ENCODE measurements at places on chromosomes 6 and 20.

DNA sequence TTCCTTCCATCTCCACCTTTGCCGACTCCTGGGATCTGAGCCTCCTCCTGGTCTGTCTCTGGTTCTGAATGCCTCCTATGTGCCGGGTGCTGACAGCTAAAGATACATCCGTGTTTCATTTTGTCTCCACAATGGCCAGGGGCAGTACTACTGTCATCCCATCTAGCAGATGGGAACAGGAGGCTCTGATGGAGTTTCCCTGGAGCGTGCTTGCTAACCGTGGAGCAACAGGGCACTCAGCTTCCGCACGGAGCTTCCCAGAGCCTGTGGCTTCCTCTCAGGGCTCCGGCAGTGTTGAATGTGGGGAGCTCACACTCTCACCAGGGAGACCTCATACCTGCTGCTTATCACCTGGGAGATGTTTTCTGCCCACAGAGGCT is 11.9 kb upstream of the NPBWR2 start:
- DNase-seq: no peak

DNA sequence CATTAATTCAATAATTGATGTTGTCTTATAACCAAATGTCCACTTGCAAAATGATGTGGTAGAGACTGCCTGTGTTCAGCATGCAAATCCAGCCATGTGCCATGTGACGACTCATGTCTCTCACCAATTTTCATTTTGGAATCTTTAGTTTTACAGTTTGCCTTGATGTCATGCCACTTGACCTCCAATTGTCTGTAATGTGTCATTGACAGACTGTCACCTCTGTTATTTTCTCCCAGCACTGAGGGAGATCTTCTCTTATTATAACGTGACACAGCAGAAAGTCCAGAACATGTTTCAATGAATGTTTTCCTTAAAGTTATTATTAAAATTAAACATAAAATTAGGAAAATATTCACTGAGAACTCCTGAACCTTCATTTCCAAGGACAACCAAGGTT is 56.7 kb downstream of the LAMA4 start:
- no peak for DNase-seq

DNA sequence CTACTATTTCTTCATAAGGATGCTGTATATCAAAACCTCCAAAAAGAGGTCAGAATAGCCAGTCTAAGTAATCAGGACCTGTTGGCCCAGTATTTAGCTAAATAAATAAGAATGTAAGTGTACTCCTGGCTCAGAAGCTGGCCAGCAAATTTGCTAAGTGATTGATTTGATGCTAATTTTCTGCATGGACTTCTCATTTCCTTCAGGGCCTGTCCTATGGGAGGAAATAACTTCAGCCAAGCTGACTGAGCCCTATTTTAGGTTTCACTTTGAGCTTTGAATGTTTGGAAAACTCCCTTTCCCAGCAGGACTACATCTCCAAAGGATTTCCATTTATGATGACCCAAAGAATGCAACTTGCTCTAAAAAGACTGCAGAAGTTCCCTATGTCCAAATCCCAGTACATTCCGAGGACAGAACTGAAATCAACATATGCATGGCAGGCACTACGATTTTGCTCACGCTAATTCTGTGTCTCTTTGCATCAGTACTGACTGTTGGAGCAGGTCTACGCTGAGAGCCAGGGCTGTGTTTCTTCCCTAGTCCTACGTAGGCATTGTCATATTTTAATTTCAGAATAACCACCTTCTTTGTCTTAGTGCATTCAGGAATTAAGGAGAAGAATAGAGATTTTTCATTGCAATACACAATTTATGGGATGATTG is 441.4 kb upstream of the PLCB4 start:
- DNase-seq: no peak

DNA sequence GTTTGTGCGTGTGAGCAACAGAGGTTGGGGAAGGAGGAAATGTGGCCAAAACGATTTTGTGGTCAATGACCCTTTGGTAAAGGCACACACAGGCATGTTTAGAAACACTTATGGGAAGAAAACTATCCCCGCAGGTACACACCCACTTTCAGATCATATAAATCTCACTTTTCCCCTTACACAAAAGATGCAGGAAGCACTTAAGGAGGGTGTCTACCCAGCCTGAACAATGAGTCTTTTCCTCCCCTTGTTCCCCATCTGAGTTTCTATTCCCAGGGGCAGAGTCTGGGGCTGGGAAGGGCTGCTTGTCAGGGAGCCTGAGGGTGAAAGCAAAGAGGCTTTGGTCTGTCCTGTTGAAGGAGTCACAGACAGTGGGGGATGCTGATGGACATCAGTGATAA is 193.2 kb upstream of the SALL4 start:
- DNase-seq: peak; percentile 17

GRCh38 chr6:24306038-24306437 is 51.8 kb downstream of the DCDC2 start:
- no peak for DNase-seq

DNA sequence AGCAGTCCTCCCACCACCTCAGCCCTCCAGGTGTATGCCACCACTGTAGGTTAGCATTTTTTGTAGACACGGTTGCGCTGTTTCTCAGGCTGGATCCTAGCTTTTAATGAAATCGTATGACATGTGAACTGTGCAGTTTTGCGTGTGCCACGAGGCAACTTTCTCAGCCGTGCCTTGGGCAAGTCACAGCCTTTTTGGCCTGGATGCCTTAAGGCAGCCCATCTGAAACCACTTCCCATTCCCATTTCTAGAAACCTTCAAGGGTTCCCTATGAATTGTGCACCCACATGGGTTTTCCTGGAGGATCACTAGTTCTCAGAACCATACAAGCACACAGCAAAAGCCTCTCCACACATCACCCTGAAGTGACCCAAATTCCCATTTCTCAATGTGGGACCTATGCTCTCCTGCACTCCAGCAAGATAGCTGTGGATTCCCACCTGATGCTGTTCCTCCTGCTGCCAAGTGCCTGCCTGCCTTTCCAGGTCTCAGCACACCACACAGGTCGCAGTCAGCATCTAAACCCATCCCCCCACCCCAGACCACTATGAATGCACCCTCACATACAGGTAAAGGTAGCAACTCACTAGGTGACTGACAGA is 28.9 kb downstream of the SNX5 start:
- DNase-seq: no peak

- no peak for DNase-seq
Observed at GRCh38 chr6:38943964-38944363, 104.6 kb upstream of the GLP1R start.

DNA sequence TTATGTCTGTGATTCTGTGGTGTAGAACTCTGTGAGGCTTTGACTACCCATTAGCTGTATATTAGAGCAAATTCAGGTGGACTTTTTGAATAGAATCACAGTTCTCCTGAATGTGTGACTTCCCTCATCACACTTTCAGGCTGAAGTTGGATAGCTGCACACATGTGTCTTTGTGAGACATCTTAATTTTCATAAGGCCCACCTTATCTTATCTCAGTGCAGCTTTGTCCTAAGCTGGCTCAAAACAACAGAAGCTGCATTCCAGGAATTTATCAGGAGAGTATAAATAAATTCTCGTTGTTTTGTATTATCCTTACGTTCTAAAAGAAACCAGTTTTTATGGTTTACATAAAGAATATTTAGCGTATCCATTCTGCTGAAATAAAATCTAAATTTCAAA is 26.2 kb upstream of the SLC35D3 start:
- no peak for DNase-seq

DNA sequence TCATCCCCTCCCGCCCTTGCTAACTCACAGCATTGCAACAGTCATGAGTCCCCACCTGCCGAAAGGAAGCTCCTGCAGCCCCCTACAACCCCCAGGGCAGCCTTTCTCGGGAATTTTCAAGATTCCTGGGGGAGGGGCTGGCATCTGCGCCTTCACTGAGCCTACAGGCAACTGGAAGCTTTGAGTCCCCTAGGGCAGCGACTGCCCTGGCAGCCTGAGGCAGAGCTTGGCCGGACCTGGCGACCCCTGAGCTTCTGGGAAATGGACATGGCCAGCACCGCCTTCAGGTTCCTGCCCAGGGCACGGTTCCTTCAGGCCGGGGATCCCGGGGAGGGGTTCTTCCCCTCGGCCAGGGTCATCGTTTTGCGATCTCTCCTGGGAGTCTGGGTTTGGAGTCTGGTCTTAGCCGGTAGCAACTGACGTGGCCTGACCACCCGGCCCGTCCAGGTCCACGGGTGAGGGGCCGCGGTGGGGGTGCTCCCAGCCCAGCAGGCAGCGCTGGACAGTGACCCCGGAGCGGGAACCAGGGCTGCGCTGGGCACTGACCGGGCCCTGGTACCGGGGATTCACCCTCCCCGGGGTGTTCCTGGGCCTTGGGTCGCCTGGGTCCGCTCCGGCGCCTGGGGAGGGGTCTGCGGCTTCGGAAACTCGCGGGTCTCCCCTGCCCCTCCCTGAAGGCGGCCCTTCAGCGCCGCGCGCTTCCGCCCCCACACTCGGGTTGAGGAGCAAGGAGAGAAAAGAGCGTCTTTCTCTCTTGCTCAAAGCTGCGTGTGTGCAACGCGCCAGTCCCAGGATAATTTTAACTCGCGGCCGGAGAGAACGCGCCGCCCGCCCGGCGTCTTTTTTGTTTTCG is 593 bp upstream of the COL9A3 start:
- no peak for DNase-seq

GRCh38 chr6:107763946-107764345 is 60.2 kb downstream of the SCML4 start:
- DNase-seq: peak; percentile 67

GRCh38 chr6:166950443-166950821 is 5.9 kb downstream of the RNASET2 start:
- DNase-seq: no peak

GRCh38 chr6:149166747-149167146 is 150.8 kb upstream of the TAB2 start:
- DNase-seq: peak; percentile 45

DNA sequence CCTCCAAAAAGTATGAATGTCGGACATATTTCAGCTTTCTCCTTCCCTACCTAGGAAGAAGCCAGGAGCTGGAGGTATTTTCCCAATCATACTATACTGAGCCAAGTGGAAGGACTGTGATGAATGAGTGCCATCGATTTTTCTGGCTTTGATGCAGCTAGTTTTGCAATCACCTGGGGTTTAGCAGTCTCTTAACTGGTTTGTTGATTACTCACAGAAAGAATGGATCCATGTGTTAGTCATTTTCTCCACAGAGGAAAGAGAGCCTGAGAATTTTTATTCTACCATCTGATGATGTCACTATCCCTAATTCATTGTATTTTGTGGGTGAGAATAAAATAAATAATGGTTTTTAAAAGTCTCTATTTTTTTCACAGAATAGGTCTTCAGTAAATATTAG is 282.9 kb upstream of the RNF217 start:
- DNase-seq: no peak
